ENCODE measurements at places on chromosomes 4 and X.

GRCh38 chrX:20623448-20623847 is 356.7 kb upstream of the RPS6KA3 start:
- DNase-seq = no peak

GRCh38 chrX:68286076-68286475 is 147.2 kb downstream of the OPHN1 start:
- no peak for DNase-seq

- DNase-seq = no peak
Measured at GRCh38 chr4:15963576-15963975, 601 bp upstream of the FGFBP2 start.

- no peak for DNase-seq
Measured at GRCh38 chr4:180234730-180235129, 2008.5 kb upstream of the TENM3 start.

- no peak for DNase-seq
Measured at GRCh38 chr4:98505992-98506391, 152.4 kb downstream of the TSPAN5 start.

DNA sequence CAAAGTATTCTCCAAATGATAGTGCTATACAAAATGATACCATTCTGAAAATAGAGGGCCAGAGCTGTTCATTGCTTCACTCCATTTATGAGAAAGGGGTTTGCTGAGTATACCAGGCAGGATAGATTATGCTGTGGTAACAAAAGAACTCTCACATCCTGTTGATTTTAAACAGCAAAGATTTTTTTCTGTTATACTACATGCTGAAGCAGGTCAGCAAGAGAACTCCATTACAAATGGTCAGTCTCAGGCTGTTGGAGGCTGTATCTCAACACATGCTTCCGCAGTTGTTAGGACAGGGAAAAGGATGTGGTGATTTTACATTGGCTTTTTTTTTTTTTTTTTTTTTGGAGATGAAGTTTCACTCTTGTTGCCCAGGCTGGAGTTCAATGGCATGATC is 13.7 kb upstream of the KLHL5 start:
- DNase-seq = no peak

DNA sequence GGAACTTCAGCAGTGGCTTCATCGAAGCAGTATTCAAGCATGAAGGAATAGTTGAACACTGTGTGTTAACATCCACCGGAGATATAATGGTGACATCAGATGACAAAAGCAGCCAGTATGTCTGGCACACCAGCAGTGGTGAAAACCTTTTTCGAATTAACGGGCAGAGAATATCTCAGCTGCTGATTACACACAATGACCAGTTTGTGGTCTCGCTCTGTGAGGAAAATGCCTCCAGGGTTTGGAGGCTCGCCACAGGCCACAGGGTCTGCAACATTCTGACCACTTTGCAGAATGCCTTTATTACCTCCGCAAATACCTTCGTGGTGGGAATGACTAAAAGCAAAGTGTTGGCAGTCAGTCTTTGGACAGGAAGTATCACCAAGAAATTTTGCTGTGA is 201.5 kb downstream of the NWD2 start:
- no peak for DNase-seq

GRCh38 chrX:154317391-154317995 is 21.9 kb downstream of the TKTL1 start:
- peak; percentile 27 for DNase-seq

- DNase-seq = no peak
Measured at GRCh38 chr4:141046255-141046654, 87.0 kb downstream of the RNF150 start.

GRCh38 chr4:153318696-153319320 is 25.7 kb upstream of the MND1 start:
- DNase-seq = peak; percentile 22

DNA sequence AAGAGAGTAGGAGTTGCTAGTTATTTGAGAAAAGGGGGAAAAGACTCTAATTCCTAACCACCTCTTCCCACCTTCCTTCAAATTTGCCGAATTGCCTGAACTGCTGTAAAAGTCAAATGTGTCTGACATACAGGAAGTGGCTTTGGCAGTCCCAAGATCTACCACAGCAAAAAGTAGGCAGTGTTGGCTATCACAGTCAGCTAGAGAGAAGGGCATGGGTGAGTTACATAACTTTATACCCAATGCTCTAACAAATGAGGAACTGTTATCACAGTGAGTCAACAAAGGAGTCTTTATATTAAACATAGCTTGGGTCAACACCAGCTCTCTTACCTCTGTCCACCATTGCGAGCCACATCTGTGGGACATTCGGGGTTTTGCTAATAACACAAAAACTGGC is 2.4 kb upstream of the MBNL3 start:
- peak; percentile 75 for DNase-seq

GRCh38 chr4:139763672-139764071 is 98.1 kb downstream of the MGST2 start:
- DNase-seq = peak; percentile 70

GRCh38 chrX:123590842-123591486 is 141.9 kb downstream of the THOC2 start:
- DNase-seq = peak; percentile 59

- no peak for DNase-seq
Measured at GRCh38 chr4:4502694-4503311, 39.0 kb downstream of the STX18 start.

- DNase-seq = no peak
Measured at GRCh38 chrX:150763810-150764209, 70.6 kb downstream of the MTMR1 start.

DNA sequence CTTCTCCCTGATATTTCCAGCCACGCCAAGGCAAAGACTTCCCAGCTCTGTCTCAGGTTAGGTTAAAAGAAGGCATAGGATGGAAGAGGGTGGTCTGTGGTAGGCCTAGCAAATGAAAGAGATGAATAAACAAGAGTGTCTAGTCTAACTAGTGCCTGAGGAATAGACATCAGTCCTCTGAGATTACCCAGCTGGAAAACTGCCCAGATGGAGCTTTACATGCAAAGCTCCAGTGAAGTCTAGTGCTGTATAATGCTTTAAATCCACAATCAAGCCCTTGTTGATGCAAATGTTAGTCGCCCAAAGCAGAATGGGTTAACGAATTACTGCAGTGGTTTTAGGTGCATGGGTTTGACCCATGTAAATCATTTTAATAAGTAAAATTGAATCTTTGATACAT is 24.8 kb upstream of the GUCY1B1 start:
- no peak for DNase-seq

DNA sequence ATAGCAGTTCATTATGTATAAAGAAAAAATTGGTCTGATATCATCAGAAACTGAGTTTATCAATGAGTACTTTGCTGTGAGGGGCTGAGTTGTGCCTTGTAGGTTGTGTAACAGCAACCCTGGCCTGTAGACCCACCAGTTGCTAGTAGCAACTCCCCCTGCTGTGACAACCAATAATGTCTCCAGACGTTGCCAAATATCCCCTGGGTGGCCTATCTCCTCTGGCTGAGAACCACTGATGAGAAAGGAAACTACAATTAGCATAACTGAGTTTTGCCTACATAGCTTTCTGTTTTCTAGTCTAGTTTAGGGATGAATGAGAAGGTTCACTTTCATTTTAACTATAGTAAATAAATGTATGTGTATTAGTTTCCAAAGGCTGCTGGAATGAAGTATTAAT is 234.1 kb downstream of the CPE start:
- DNase-seq = no peak

- DNase-seq = no peak
Measured at GRCh38 chr4:121597346-121597934, 99.3 kb downstream of the ANXA5 start.

DNA sequence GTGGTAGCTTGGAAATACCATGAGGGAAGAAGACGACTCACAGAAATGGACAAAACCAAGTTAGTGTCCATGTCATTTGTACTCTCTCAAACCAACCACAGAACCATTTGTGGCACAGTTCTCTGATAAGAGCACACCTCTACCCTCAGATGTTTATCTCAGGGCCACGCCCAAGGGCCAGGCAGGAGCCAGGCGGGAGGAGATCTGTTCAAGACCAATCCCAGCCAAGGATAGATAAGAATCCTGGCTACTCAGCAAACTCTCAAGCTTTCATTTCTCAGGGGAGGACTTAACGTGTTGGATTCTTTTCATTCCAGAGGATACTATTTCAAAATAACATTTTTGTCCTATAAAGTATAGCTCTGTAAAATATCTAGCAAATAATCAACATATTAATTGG is 95.0 kb downstream of the NYX start:
- no peak for DNase-seq

- DNase-seq = no peak
Measured at GRCh38 chr4:26287756-26288155, 33.1 kb upstream of the RBPJ start.

All from RPMI8226 (cell line).